ENCODE measurements at places on chromosomes 16 and 17.

GRCh38 chr16:53465606-53466280, 31.5 kb downstream of the RBL2 start:
- DNase-seq: no peak

DNA sequence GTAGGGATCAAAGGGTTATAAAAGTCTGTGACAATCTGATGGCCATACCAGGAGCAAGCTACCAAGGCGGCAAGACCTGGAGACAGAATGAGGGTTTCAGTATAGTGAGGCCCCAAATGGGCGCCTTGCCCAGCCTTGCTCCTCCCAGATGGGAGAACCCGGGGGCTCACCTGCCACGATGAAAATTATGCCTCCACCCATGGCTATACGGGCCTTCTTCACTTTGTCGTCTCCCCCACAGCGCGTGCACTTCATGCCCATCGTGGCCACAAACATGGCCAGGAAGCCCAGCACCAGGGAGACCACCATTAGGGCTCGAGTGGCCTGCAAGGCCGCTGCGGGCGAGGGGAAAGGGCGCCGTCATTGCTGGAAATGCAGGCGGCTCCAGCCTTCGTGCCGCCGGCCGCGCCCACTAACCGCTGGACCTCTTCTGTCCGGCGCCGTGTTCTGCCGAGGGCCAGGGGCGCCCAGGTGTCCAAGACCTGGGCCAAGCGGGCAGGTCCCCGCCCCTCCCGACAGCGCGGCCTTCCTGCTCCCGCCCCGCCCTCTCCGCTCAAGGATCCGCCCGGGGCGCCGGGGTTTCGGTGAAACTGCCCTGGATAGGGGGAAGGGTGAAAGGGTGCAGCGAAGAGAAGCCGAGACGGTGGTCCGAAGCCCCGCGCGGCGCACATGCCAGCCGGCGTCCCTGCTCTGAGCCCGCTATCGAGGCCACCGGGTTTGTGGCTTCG, 1.5 kb downstream of the CLDN7 start:
- DNase-seq: no peak

DNA sequence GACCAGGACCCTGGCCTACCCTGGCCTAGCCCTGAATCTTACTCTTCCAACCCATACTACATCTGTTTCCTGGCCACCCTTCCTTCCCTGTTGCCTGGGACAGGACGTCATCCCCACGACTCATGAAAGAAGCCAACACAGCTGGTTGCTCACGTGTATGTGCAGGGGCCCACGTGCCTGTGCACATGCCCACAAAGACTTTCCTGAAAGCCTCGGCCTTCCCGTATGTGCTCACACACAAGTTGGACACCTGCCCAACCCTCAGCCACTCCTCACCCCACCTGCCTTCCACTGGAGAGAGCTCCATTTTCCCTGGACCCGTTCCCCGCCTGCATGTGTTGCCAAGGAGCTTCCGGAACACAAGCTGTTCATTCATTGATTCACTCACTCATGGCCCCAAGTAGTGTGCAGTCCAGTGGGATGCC, 7.0 kb downstream of the PLXDC1 start:
- DNase-seq: no peak

GRCh38 chr17:28124962-28125361, 82.5 kb downstream of the NLK start:
- no peak for DNase-seq

GRCh38 chr17:45906237-45906636, 11.9 kb downstream of the MAPT start:
- DNase-seq: no peak

- no peak for DNase-seq
Measured at GRCh38 chr16:88309908-88310265, 72.9 kb upstream of the ZNF469 start.

DNA sequence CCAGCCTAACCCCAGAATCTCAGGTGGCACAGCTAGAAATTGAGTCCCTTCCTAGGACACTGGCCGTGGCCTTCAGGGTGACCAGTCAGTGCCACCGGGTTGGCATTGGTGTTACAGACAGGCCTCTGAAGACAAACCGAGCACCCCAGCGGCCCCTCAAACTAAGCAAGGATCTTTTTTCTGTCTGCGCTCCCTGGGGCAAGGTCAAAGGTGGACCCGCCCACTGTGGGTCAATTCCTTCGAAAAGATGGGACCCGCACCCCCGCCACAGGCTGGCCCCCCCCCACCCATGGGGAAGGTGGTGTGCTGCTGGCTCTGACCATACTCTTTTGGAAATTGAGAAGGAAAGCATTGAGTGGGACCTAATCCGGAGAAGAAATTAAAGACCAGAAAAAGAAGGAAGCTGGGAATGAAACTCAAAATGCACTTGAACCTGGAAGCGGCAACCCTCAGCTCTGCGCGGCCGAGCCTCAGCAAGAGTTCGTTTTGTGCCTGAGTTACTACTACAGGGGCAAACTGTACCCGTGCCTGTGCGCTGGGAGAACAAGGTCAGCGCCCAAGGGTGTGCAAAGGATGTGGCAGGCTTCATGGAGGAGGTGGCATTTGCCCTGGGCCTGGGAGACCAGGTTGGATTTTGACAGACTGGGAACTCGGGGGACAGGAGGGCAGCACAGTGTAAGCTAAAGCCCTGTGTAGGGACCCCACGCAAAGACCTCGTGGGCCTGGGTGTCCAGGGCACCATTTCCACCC, 20.4 kb downstream of the TMC6 start:
- DNase-seq: no peak

GRCh38 chr16:2148714-2149629, 547 bp downstream of the RAB26 start:
- DNase-seq: no peak

GRCh38 chr17:57628421-57628820, 116.7 kb downstream of the CCDC182 start:
- no peak for DNase-seq

DNA sequence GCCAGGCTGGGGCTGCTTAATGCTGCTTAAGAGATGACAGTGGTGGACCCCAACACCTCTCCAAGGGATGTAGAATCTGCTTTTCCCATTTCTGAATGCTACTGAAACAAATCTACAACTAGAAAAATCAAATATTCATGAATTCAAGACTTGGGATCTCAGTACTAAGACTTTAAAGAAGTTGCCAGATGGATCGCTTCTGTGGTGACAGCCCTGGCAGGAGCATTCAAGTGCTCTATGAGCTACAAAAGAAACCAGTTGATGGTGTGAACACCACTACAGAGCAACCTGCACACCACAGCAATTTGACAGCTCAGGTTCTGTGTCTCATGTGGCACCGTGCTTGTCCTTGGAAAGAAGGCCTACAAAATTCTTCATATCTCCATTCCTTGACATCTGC, 42.6 kb downstream of the SIAH1 start:
- no peak for DNase-seq

GRCh38 chr16:5854027-5854426, 756.4 kb upstream of the EEF2KMT start:
- no peak for DNase-seq

DNA sequence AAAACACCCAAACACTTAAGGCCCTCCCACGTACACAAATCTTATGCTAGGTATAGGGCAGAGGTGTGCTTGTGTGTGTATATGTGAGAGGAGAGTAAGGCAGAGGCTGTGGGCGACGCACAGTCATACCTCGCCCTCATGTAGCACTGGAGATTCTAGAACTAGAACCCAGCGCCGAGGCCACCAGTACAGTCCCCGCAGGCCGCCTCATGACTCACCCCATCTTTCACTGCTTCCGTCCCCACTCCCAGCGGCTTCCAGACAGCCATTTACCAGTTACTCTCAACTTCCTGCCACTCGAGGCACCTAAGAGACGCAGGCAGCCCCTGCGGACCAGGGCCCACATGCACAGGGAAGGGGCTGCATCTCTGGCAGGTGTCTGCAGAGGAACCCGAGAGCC, 23.2 kb upstream of the CYTH1 start:
- DNase-seq: peak; percentile 39

GRCh38 chr16:1770328-1771187, 785 bp downstream of the NME3 start:
- DNase-seq: no peak

- no peak for DNase-seq
Measured at GRCh38 chr16:4218202-4218601, 23.7 kb downstream of the SRL start.

DNA sequence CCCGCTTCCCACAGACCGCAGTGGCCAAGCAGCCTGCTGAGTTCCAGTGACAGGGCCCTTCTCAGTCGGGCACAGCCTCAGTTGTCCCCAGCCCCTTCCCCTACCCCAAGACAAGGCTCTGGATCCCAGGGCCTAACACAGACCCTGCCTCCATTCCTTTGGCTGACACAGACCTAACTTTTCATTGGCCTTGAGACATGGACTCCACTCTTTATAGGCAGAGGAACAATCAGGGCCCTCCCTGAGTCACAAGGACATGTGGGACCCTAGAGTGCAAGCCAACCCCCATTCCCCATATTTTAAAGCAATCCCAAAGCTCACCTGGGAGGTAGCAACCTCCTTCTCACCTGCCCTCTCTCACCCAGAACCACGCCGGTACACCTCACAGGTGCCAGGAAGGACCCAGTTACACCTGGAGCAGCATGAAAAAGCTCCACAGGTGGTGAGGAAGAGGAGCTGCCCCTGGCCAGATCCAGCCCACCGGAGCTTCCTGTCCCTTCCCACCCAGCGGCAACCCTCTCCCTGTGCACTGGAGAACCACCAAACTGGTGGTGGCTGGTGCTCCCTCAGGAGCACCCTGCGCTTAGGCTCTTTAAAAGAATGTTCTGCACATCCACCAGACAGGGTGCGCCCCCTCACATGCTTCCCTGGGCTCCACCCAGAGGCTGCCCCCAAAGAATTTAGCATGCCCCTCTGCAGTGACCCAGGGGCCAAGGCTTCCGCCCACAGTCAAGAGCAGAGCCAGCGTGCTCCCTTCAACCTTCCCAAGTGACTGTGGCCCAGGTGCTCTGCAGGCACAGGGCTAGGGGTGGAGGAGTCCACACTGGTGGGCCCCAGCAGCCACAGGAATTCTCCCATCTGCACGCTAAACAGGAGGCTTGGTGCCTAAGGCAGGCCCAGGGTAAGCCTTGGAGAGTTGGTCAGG, 3.4 kb downstream of the MNT start:
- no peak for DNase-seq

GRCh38 chr17:27808628-27809027, 8.3 kb upstream of the NOS2 start:
- DNase-seq: no peak

- DNase-seq: no peak
Measured at GRCh38 chr17:47009759-47010594, 30.9 kb upstream of the RPRML start.

DNA sequence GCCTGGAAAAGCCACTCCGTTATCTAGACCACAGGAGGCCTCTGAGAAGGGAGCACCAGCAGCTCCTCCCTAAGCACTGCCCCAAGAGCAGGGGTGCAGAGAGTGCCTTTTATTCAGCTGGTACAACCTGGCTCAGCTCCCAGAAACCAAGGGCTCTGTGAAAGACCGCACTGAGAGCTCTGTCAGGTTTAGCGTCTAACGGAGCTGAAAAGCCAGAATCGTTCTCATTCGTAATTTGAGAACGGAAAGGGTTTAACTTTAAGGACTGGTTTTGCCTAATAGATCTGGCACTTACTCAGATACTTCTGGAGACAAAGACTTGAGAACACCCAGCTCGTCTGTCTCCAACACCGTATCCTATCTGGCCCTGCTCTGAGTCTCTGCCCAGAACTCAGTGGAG, 13.5 kb downstream of the MPG start:
- no peak for DNase-seq

GRCh38 chr17:74715144-74715543, 2.4 kb upstream of the CD300LF start:
- no peak for DNase-seq

- no peak for DNase-seq
Measured at GRCh38 chr16:66036793-66037715, 329.4 kb upstream of the CDH5 start.

DNA sequence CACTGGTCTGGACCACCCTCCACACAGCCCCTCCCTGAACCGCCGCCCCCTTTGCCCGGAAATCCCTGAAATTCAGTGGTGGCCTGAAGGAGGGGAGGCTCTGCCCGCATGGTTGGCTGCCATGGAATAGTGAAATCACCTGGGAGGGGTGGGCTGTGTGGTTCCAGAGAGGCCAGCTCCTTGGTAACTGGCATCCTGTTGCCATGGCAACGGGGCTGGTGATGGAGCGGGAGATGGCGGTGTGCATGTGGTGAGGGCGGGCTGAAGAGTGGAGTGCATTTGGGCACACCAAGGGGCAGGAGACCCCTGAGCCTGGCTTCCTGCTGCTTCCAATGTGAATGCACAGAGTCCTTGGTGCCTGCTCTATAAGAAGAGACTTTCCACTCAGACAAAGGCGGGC, 2.4 kb downstream of the EFNB3 start:
- no peak for DNase-seq

- DNase-seq: no peak
Measured at GRCh38 chr17:1686086-1686485, 1.4 kb upstream of the PRPF8 start.

DNA sequence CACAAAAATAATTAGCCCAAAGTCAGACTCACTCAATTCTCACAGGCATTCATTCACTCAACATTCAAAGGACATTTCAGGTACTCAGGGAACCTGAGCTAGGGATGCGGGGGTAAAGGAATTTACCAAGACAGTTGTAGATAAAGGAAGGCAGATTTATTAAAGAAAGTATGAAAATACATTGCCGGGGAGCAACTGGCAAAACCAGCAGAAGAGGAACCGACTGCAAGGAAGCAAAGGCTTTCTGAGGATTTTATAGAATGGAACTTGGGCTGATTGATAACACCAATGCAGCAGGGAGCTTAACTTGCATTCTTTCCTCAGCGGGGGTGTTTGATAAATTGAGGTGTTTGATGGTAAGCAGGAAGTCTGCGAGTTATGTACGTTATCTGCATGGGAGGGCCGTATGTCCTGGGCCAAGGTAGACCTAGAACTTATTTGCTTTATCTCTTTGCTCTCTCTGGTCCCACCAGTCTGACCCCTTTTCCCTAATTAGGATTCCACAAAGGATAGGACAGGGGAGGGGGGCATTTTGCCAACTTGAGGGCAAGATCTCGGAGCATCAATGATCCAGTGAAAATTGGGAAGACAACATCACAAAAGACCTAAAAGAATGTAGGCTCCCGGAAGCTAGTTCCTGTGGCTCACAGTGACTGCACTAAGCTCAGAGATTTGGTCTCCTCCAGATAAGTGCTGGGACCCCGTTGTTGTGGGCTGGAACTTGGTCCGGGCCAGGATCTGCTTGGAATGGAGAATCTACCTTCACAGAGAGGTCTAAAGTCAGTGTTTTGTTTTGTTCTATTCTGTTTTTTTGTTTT, 5.8 kb upstream of the MT3 start:
- no peak for DNase-seq

- DNase-seq: no peak
Measured at GRCh38 chr16:59259950-59260319, 525.8 kb upstream of the GOT2 start.

DNA sequence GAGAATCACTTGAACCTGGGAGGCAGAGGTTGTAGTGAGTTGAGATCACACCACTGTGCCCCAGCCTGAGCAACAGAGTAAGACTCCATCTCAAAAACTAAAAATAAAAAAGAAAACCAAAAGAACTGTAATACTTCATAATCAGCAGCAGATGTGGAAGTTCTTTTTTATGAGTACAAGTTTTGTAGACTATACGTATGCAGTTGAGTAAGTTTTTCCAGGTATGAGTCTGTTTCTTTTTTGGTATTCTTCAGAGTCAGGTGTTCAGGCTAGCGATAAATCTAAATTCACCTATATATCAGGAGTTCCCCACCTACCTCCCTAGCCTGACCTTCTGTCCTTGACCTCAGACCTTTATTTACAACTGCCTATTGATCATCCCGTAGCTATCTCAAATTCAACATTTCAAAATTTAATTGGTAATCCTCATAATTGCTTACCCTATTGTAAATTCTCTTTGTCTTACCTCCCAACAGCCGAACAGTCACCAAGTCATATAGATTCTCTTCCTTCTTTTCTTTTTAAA, 10.7 kb downstream of the DCTN5 start:
- no peak for DNase-seq

GRCh38 chr17:50027881-50028735, 27.8 kb upstream of the ITGA3 start:
- DNase-seq: no peak

Data from activated CD8-positive, alpha-beta memory T cell treated with anti-CD3 and anti-CD28 coated beads for 1 hour (primary cell).